CD14-positive monocyte (primary cell): ENCODE measurements at places on chromosomes 3 and 15.

DNA sequence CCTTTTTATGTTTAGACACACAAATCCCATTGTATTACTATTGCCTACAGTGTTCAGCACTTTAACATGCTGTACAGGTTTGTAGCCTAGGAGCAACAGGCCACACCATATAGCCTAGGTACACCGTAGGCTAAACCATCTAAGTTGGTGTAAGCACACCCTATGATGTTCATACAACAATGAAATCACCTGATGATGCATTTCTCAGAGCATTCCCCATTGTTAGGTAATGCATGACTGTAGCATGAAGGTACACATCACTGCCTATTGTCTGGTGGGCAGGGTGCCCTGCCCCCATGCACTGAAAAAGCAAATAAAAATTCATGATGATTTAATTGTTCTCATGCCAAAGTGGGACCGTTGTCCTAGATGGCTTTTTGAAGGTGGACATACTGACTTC is 183.6 kb downstream of the AGBL1 start:
- no peak for DNase-seq

DNA sequence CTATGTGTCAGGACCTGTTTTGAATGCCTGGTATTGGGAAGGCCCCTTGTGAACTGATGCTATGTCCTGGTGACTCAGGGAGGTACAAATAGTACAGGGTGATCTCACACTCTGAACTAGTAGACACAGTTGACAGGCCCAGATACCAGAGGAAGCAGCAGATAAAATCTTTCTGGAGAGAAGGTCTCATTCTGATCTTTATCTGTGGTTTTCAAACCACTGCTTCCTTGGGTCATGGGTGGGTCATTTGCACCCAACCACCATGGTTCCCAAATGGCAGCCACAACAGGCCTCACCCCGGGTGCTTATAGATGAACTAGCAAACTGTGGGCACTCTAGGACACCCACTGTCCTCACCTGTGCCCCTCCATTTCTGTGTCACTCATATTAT is 43.4 kb downstream of the PXYLP1 start:
- DNase-seq = no peak

GRCh38 chr3:67808906-67809305 is 154.5 kb upstream of the SUCLG2 start:
- DNase-seq = no peak

DNA sequence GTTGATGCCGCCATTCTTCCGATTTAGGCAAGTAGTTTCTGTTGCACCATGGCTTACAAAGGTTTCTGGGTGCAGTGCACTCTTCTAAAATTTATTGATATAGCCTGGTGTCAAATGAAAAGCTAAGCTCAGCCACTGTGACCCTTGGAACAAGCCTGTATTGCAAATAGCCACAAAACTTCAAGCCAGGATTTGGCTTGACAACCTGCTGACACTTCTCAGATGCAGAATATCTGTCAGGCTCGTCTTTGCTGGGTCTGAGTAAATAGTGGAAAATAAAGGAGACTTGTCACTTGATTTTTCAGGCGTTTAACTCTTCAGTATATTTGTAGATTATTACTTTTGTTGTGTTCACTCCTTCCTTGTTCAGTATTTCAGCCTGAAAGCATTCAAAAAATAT is 871.8 kb downstream of the OTOL1 start:
- DNase-seq = no peak

DNA sequence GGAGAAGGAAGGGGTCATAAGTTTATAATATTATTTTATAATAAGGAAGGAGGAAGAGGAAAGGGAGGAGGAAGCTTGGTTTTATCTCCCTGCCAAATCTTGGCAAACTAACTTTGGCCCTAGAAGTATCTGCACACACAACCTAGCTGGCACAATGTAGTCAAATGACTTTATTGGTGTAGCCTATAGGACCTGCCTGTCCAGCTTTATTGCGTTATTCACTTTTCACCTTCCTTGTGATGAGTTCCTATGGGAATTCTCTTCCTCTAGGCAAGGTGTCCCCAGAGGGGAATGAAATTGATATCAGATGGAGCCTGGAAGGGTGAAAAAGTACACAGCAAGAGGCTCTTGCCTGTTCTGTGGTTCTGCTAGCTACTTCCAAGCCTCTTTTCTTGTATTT is 111.2 kb upstream of the SLC25A36 start:
- DNase-seq = no peak

GRCh38 chr15:56678571-56678970 is 54.7 kb downstream of the ZNF280D start:
- no peak for DNase-seq
